ENCODE measurements at places on chromosomes 5 and 9.

DNA sequence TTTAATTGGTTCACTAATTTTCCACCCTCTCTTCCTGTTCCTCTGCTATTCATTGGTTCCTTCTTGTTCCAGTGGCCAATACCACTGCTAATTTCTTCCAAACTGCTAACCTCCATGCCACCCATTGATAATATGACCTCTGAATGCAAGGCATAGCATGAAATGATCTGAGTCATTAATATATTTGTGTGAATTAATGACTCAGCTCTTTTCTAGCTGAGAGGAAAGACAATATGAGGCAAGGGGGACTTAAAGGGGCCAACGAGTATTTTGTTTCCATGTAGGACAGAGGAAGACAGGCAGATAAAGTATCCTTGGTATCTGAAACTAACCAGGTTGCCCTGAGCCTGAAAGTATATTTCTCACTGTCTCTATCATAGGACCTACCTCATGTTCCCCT is 154.3 kb upstream of the BRINP1 start:
- no peak for DNase-seq

- peak; percentile 34 for DNase-seq
These were observed 27.0 kb downstream of the MSX2 start for GRCh38 chr5:174751154-174752000.

DNA sequence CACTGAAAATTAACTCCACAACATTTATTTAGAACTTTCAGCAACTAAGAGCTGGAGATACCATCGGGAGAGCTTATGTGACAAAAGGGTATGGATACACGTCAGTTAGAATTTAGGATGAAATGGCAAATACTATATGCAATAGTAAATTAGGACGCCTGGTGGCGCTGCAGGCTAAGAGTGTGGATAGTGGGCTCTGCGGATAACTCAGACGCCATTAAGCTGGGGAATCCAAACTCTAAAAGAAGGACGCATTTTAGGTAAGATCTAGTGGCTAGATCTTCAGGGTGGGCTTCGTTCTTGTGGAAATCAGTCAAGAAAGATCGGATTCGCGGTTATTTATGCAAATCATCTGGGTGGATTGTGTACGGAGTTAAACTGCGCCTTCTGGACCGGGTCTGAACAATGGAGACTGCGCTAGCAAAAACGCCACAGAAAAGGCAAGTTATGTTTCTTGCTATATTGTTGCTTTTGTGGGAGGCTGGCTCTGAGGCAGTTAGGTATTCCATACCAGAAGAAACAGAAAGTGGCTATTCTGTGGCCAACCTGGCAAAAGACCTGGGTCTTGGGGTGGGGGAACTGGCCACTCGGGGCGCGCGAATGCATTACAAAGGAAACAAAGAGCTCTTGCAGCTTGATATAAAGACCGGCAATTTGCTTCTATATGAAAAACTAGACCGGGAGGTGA is at the start of gene PCDHB5:
Gene PCDHB5, plus strand, starts transcription at position 177 of the 688 bp plus-strand sequence. Its CDS starts 229 bp downstream, at position 406.
- peak; percentile 66 for DNase-seq

- DNase-seq: peak; percentile 90
These were observed 60.2 kb upstream of the TBC1D2 start for GRCh38 chr9:98315551-98316060.

- DNase-seq: no peak
These were observed 9.5 kb downstream of the AQP3 start for GRCh38 chr9:33437898-33438297.

DNA sequence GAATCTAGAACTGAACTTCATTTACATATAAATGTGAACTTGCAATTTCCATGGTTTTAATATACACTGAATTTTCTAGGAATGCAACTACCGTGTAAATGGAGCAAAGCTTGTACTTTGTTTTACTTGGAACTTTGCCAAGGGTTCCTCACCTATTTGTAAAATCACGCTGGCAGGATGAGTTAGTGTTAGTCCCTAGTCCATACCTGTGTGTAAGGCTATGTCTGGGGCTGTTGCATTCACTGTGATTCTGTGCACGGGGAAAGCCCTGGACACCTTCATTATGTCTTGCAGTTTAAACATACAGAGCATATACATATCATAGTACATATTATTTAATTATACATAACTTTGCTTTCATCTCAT is 119.9 kb downstream of the PAX5 start:
- no peak for DNase-seq

- DNase-seq: peak; percentile 13
These were observed 331.9 kb upstream of the RFX3 start for GRCh38 chr9:3857673-3858072.
